ENCODE measurements at places on chromosomes 12 and 14.

- no peak for DNase-seq
These were observed 1.5 kb downstream of the MLH3 start for GRCh38 chr14:75049731-75050201.

GRCh38 chr12:132389026-132389425 lies 59.6 kb upstream of the GALNT9 start:
- no peak for DNase-seq

GRCh38 chr14:39229222-39229543 lies 4.5 kb upstream of the MIA2 start:
- peak; percentile 47 for DNase-seq

GRCh38 chr12:85616201-85616600 lies 220.0 kb downstream of the RASSF9 start:
- DNase-seq, result no peak
